ENCODE measurements at places on chromosomes 3 and 15.

DNA sequence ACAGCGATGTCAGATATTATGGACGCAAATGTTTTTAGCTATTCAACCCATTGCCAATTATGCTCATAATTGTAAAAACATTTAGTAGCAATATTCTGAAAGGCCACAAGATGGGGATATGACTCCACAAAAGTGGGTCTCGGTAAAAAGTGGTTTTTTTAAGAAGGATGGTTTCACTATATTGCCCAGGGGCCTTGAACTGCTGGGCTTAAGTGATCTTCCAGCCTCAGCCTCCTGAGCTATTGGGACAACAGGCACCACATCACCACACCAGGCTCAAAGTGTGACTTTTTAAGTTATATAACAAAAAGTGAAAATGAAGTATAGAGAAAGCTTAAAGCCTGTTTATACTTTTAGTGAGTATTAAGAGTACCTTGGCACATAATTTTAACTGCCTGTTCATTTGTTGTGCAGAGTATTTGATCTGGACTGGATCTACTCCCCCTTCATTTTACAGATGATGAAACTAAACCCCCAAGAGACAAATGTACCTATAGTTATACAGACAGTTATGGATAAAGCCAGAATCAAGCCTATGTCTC is 9.4 kb downstream of the NAA50 start:
- peak; percentile 60 for DNase-seq

- DNase-seq, result no peak
These were observed 135.1 kb downstream of the HCN4 start for GRCh38 chr15:73233623-73234022.

GRCh38 chr3:126156468-126156867 is 23.9 kb downstream of the ALDH1L1 start:
- no peak for DNase-seq

- no peak for DNase-seq
These were observed 2.8 kb upstream of the SST start for GRCh38 chr3:187673012-187673411.

DNA sequence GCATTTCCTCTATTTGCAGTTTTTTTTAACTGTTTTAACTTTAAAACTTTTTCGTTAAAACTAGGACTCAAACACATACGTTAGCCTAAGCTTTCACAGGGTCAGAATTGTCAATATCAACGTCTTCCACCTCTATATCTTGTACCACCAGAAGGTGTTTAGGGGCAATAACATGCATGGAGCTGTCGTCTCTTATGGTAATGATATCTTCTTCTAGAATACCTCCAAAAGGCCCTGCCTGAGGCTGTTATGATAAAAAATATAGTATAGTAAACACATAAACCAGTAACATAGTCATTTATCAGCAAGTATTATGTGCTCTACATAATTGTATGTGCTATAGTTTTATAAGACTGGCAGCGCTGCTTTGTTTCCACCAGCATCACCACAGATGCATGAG is 76.3 kb upstream of the MLF1 start:
- DNase-seq, result no peak

DNA sequence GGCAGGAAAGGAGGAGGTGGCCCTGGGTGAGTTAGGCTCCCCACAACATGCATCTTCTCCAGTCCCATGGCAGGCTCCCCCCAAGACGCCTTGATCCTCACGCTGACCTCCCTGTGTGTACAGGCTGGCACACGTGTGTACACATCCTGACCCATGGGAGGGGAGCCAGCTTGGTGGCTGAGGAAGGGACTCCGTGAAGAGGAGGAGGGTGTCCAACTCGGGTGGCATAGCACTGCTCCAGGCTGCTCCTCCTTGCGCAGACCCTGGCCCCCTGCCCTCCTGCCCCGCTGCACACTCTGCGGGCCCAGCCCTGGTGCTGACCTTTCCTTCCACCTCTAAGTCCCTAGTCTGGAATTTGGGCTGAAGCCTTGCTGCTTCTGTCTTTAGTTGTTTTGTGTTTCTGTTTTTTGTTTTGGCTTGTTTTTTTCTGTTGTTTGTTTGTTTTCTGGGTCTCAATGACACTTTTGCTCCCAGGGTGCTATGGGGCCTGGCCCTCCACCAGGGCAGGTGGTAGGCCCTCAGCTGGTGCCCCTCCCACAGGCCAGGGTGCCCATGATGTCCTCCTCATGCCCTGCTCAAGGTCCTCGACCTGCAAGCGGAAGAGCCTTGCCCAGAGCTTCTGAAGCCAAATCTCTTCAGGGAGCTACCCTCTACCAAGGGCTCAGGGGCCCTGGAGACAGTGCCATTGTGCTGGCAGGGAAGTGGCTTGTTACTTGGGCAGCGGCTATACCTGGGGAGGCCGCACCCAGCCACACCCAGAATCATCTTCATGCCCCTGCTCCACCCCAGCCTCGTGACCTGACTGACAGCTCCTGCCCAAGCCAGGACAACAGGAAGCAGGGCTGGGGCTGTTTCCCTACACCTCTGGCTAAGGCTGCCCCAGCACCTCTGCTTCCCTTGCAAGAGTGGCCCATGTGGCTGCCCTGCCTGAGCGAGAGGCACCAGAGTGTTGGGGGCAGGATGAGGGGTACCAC is 5.1 kb downstream of the EPHB3 start:
- DNase-seq, result no peak

DNA sequence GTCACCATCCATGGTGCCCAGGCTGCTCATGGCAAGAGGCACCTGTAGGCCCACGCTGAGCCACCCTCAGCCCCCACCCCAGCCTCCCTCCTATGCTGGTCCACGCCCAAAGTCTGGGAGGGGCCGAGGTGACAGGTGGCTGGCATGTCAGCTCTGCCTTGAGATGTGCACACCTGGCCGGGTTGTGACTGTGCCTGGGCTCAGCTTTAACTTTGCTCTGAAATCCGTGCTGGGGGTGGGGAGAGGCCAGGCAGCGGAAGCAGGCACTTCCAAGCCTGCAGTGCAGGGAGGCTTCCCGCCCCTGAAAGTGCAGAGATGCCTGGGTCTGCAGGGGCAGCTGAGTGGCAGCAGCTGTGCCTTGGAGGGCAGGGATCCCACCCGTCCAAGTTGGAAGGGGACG is 1124.8 kb downstream of the SI start:
- no peak for DNase-seq

DNA sequence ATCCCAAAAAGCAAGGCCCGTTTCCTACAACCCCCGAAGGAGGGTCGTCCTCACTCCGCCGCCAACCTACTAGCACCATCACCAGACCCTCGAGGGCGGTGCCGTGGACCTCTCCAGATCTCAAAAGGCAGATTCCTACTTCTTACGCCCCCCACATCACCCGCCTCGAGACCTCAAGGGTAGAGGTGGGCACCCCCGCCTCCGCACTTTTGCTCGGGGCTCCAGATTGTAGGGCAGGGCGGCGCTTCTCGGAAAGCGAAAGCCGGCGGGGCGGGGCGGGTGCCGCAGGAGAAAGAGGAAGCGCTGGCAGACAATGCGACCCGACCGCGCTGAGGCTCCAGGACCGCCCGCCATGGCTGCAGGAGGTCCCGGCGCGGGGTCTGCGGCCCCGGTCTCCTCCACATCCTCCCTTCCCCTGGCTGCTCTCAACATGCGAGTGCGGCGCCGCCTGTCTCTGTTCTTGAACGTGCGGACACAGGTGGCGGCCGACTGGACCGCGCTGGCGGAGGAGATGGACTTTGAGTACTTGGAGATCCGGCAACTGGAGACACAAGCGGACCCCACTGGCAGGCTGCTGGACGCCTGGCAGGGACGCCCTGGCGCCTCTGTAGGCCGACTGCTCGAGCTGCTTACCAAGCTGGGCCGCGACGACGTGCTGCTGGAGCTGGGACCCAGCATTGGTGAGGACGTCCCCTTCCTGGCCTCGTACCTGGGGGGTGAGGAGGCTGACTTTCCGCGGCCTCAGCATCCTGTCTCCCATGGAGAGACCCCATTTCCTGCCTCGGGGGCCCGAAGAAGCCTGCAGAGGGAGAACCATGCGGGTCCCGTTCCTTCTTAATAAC is at the start of gene MYD88:
Gene MYD88, plus strand, starts transcription at position 313 of the 842 bp plus-strand sequence. Its CDS starts 40 bp downstream, at position 353.
- peak; percentile 50 for DNase-seq

DNA sequence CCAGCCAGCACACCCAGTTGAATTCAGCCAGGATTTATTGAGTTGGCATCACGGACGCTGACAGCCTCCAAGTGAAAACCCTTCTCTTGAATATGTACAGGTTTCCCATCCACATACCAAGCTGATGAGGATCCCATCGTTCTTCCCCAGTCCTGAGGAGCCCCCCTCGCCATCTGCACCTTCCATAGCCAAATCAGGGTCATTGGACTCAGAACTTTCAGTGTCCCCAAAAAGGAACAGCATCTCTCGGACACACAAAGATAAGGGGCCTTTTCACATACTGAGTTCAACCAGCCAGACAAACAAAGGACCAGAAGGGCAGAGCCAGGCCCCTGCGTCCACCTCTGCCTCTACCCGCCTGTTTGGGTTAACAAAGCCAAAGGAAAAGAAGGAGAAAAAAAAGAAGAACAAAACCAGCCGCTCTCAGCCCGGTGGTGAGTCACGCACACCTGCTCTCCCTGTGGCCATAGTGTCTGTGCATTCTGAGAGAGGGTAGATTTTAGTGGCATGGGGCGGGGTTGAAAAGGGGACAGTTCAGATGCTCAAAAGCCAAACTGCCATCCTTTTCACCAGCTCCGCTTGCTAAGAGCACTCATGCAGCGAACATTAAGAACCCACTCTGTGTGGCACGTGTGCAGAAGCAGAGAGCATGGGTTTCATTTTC is 51.2 kb downstream of the KLHL25 start:
- DNase-seq, result no peak

GRCh38 chr3:4678320-4678719 is 185.2 kb downstream of the ITPR1 start:
- no peak for DNase-seq

GRCh38 chr15:81296673-81297072 is 27.3 kb downstream of the STARD5 start:
- DNase-seq, result no peak

GRCh38 chr3:171129827-171130226 is 103.3 kb upstream of the SLC2A2 start:
- no peak for DNase-seq

DNA sequence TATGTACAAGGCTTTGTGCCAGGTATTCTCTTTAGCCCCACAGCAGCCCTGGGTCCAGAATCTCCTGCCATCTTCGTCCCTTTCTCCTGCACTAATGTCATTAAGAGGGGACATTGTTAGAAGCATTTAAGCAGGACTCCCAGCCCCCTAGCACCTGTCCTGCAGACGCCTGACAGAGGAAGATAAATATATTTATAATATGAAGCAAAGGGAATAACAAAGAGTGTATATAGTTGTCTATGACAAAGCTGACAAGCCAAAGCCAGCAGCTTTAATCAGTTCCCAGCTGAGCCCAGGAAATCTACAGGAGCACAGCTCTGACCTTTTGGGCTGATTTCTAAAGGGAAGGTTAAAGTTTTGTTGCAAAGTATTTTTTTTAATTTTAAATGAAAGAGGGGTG is 96.0 kb downstream of the MEGF11 start:
- no peak for DNase-seq

DNA sequence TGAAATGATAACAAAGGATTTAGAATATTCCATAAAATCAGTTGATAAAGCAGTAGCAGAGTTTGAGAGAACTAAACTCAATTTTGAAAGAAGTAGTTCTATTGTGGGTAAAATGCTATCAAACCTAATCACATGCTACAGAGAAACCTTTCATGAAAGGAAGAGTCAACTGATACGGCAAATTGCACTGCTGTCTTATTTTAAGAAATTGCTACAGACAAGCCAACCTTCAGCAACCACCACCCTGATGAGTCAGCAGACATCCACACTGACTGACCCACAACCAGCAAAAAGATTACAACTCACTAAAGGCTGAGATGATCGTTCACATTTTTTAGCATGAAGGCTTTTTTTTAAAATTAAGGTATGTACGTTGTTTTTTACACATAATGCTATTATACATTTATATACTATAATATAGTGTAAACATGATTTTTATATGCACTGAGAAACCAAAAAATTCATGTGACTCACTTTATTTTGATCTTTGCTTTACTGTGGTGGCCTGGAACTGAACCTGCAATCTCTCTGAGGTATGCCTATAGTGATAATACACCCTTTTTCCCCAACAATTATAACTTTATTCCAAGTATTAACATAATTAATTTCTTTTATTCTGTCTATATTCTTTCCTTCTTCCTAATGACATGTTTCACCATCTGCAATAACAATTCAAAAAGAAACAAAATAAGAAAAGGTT is 109.9 kb downstream of the TBC1D5 start:
- DNase-seq, result no peak

DNA sequence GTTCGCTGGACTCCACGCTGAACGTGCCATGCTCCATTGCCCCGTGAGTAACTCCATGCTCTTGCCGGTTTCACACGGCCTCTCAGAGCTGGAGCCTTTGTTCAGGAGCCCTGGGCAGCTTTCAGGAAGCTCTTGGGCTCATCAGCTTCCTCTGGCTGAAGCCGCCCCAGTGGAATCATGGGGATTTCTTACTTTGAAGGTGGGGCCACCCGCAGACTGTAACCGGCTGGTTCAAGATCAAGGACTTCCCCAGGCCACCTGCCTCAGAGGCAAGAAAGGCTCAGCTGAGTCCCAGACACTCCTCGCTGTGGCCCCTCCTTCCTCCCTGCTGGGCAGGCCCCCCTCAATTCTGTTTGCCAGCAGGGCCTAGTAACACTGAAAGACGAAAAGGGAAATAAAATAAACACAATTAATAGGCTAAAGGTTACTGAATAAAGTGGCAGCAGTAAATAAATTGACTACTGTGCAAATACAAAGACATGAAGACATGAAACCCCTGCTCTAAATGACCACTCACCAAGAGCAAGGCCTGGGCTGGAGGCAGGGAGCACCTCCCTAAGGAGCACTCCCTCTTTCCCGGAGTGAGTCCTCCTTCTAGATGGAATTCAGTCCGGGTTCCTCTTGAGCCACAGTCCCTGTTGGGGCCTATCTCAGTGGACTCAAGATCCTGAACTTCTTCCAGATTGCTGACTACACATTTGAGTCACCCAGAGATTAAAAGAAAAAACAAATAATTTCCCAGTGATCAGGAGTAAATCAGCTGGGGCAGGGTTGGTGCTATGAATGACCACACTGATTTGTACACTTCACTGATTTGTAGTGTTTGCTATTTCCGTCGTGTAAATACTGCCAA is 51.0 kb downstream of the ZDHHC19 start:
- no peak for DNase-seq

GRCh38 chr15:70342554-70343548 is 245.1 kb upstream of the TLE3 start:
- no peak for DNase-seq

DNA sequence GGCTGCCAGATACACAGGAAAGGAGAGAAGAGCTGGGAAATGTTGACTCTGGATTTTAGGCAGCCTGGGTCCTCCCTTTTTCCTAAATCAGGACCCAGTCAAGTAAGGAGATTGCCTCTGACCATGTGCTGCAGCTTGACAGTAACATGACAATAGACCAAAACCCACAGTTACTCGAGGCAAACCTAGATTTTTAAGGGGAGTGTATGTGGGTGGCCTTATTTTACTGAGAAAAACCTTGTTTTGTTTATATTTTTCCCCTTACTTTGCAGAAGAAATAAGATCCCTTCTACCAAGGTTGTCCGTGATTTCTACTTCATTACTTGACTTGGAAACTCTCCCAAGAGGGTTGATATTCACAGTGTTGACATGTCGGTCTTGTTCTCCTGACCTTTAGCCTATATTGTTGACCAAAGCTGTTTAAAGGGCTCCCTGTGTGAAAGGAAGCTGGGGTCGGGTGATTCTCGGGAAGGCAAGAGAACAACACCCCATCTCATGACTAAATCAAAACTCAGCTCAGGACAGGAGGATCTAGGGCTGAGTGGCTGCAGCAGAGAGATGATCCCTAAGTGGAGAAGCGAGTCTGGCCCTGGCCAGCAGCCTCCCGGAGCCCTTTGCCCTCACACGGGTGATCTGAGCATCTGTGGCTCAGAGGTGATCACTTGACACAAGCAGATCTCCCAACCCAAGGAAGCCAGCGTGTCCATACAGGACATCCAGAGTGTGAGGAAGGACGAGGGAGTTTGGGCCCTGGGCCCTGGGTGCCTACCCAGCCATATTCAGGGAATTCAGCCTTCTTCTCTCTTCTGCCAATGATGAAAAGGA is 31.0 kb upstream of the SLCO2A1 start:
- no peak for DNase-seq

Measured in left kidney (tissue), 8 donors.